ENCODE measurements at places on chromosomes 6 and 20. TPM values are rescaled to one million over a fixed set of nuclear protein-coding genes. Genes with fewer than 3 reads are reported as not detected.

Gene C6orf52
- 1.6 TPM for total RNA-seq

Gene VEGFA
- 46.0 TPM for total RNA-seq

Gene PNLDC1
- not detected for total RNA-seq

Gene HLA-DOB
- total RNA-seq = 0.16 TPM

Gene AVP
- not detected for total RNA-seq
